ENCODE measurements at places on chromosomes 7 and 10. TPM values are rescaled to one million over a fixed set of nuclear protein-coding genes. Genes with fewer than 3 reads are reported as not detected.

GRCh38 chr7:151246102-151246850, 2.2 kb downstream of the SMARCD3 start:
- DNase-seq: no peak
- no peaks in the 10 kb centered on the region for H3K4me1 ChIP-seq
- peaks cover 12% of the 10 kb centered on the region for H3K36me3 ChIP-seq
- no peak overlapping the region for H3K4me3 ChIP-seq
- H3K27ac ChIP-seq: peak overlapping the region; percentile 89
- peaks cover 3% of the 10 kb centered on the region for H3K27me3 ChIP-seq

DNA sequence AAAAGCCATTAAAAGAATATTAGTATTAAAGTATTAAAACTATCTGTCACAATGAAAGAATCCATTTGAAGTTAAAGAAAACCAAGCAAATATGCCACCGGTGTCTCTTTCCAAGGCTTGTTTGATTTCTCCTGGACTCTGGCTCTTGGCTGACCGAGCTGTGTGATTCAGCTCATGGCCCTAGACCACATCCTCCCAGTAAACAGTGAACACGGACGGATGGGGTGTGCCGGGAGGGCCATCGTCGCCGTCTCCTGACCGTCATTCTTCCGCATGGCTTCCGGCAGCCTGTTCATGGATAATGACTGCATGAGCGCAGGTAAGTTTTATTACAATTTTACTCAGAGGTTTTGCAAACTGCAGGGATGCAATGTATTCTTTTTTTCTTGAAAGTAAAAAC, 218.5 kb downstream of the DNAJB6 start:
- H3K4me1 ChIP-seq: no peaks in the 10 kb centered on the region
- no peaks in the 10 kb centered on the region for H3K36me3 ChIP-seq
- H3K27ac ChIP-seq: no peak overlapping the region
- no peak for DNase-seq
- no peaks in the 10 kb centered on the region for H3K27me3 ChIP-seq

DNA sequence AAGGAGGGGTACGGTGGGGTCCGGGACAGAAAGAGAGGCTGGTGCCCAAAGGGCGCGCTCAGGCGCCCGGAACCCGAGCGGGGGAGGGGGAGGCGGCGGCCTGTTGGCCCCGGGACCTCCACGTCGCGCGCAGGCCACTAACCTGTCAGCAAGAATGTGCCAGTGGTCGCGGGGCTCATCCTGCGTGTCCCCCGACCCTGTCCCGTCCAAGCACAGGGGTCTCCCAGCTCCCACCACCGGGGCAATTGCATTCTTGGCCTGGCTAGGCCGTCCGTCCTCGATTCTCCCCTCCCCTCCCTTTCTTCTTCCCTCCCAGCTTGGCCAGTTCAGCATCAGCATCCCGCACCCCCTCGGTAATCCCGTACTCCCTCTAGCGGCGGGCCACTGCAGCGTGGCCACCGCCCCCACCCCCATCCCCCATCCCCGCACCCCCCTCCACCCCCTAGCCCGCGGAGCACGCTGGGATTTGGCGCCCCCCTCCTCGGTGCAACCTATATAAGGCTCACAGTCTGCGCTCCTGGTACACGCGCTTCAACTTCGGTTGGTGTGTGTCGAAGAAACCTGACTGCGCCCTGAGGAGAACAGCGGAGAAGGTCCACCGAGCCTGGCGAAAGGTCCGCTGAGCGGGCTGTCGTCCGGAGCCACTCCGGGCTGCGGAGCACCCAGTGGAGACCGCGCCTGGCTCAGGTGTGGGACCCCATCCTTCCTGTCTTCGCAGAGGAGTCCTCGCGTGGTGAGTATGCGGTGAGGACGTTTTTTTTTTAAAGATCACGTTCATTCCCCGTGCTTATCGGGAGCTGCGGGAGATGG, at the start of gene SGCE:
Gene SGCE, minus strand, starts transcription at position 286 of the 810 bp plus-strand sequence. Its CDS starts 35 bp downstream, at position 251.
- DNase-seq: peak; percentile 66
- H3K36me3 ChIP-seq: no peaks in the 10 kb centered on the region
- no peaks in the 10 kb centered on the region for H3K4me1 ChIP-seq
- no peaks in the 10 kb centered on the region for H3K27me3 ChIP-seq
- peak within 1 kb of the TSS; percentile 84 for H3K27ac ChIP-seq
- peak within 1 kb of the TSS; percentile 69 for H3K4me3 ChIP-seq

DNA sequence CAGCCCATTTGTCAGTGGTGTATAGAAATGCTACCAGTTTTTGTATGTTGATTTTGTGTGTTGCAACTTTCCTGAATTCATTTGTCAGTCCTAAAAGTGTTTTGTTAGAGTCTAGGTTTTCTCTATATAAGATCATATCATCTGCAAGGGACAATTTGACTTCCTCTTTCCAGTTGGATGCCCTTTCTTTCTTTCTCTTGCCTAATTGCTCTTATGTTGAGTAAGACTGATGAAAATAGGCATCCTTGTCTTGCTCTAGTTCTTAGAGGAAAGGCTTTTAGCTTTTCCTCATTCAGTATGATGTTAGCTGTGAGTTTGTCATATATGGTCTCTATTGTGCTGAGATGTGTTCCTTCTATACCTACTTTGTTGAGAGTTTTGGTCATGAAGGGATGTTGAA, 161.7 kb upstream of the TPK1 start:
- H3K4me3 ChIP-seq: no peak overlapping the region
- no peak overlapping the region for H3K27ac ChIP-seq
- H3K4me1 ChIP-seq: no peaks in the 10 kb centered on the region
- no peaks in the 10 kb centered on the region for H3K36me3 ChIP-seq
- DNase-seq: no peak

GRCh38 chr7:100567751-100568175, 5.9 kb downstream of the SAP25 start:
- no peak overlapping the region for H3K27ac ChIP-seq
- H3K27me3 ChIP-seq: no peaks in the 10 kb centered on the region
- H3K36me3 ChIP-seq: no peaks in the 10 kb centered on the region
- DNase-seq: no peak
- H3K4me3 ChIP-seq: no peak overlapping the region
- H3K4me1 ChIP-seq: peaks cover 21% of the 10 kb centered on the region

Gene MRPS33
- 47.4 TPM for total RNA-seq

Gene CYP17A1
- not detected for total RNA-seq

Gene CYP2W1
- not detected for total RNA-seq

Gene LEP
- total RNA-seq: 2.2 TPM

Gene AKR1D1
- total RNA-seq: not detected

Data from right atrium auricular region (tissue), 2 donors.